ENCODE measurements at places on chromosomes 3 and 15.

- DNase-seq = no peak
Measured at GRCh38 chr3:157274644-157275137, 114.7 kb upstream of the CCNL1 start.

DNA sequence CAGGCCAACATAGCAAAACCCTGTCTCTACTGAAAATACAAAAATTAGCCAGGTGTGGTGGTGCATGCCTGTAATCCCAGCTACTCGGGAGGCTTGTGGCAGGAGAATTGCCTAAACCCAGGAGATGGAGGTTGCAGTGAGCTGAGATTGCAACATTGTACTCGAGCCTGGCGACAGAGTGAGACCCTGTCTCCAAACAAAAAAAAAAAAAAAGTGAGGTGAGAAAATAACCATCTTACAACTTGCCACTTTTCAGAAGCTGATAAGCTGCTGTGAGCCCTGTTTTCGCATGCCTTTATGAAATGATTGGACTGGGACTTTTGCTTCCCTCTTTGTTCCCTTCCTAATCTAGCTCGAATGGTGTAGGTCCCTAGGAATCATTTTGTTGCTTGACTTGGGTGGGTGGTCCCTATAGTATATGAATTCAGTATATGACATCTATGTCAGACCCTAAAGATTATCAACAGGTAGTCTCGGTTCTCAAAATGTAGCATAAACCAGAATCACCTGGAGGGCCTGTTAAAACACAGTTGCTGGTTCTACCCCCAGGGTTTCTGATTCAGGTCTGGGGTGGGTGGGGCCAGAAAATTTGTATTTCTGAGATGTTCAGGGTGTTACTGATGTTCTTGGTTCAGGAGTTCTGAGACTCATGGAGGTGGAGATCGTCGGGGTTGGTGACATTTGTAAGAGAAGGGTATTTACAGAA lies 107.9 kb downstream of the FNDC3B start:
- no peak for DNase-seq

DNA sequence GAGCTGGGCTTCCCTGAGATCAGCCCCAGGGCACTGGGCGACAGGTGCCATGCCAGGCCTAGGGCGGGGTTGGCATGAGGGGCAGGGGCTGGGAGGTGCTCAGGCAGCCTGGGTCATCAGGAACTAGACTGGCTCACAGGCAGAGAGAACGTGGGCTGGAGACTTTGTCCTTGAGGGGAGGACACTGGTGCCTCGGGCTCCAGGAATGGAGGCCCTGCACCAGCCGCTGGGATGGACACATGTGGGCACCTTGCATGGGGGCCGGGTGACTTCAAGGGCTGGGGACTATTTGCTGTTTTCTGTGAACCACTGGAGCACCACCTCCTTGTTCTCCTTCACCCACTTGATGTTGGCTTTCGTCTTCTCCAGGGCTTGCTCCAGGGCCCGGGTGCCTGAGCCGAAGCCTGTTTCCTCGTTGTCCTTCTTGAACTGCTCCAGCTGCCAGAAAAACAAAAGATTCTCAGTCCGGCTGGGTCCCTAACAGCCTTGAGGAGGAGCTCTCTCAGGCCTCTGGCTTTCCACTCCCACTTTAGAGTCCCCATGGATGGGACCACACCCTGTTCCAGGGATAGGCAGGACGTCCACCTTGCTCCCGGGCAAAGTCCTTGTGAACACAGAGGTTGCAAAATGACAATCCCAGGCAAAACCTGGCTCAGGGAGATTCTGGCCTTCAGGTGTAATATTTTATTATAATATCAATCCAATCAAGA lies 9.1 kb downstream of the MESP2 start:
- DNase-seq = no peak

DNA sequence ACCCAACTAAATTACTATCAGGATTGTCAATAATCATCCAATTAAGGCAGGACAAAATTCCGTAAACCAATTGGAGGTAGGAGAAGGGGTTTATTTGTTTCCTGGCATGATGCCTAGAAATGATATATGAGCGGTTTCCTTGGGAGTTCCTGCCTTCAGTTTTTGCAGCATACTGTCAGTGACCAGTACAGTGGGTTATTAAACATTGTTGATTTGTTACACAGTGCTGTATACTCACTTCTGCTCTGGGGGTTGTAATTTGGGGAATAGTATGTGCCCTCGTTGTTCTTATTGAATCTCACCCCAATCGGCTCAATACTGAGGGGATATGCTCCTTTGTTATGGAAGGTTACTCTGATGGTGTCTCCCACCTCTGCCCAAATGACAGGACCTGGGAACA lies 22.2 kb downstream of the CP start:
- no peak for DNase-seq

DNA sequence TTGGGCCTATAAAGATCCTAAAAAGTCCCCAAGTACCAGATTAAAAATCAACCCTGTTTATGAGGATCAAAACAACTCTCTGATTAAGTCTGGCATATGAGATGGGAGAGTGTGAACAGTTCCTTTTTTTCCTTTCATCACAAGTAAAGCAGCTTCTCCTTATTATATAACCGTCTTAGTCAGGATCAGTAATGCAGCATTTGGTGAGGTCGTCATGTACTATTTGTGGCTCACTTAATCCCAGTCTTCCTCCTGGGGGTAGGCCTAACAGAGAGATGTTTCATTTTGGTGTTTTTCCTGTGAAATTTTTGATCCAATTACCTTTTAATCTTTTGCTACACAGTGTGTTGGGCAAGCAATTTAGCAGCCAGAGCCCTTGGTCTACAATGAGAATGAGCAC lies 333.1 kb upstream of the KCNMB2 start:
- DNase-seq = no peak

GRCh38 chr3:169189486-169189885 lies 474.0 kb downstream of the MECOM start:
- DNase-seq = no peak

DNA sequence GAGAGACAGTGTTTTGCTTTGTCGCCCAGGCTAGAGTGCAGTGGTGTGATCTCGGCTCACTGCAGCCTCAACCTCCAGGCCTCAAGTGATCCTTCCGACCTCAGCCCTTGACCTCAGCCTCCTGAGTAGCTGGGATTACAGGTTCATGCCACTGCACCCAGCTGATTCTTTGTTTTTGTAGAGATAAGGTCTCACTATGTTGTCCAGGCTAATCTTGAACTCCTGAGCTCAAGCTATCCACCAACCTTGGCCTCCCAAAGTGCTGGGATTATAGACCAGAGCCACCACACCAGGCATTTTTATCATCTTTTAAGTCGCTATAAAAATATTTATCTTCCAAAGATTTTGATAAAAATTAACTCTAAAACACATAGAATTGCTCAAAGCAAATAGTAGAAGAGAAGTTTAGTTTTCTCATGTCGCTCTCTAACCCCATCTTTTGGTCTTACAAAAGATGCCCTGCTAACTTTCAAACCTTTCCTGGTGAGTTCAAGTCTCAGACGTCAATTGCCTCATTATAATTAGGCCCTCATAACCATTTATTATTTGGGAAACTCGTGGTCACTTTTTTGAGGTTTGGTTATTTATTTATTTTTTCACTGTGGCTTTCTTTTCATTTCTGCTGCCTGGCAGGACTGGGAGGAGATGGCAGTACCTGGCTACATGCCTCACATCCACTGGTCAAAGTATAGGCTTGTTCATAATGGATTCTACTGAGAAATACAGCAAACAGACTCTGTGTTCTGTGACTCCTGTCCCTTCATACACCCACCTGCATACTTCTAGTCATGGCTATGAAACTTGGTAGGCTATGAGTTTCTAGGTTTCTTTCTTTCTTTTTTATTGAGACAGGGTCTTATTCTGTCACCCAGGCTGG lies 48.3 kb upstream of the DPPA4 start:
- no peak for DNase-seq

DNA sequence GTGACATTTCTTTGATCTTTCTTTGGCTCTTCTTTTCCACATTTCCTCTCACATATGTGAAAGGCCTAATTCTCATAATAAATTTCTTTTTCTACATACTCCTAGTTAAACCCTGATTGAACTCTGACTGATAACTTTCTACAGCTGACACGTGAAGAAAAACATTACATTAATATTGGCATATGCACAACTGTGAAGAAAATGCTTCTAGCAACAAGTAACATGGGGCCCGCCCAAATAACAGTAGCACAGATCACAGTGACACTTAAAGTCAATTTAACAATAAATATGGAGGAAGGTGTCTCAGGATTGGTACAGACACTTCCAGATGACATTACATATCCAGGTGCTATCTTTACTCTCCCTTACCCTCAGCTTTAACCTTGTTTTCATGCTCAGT lies 317.6 kb upstream of the ZNF385D start:
- DNase-seq = no peak

DNA sequence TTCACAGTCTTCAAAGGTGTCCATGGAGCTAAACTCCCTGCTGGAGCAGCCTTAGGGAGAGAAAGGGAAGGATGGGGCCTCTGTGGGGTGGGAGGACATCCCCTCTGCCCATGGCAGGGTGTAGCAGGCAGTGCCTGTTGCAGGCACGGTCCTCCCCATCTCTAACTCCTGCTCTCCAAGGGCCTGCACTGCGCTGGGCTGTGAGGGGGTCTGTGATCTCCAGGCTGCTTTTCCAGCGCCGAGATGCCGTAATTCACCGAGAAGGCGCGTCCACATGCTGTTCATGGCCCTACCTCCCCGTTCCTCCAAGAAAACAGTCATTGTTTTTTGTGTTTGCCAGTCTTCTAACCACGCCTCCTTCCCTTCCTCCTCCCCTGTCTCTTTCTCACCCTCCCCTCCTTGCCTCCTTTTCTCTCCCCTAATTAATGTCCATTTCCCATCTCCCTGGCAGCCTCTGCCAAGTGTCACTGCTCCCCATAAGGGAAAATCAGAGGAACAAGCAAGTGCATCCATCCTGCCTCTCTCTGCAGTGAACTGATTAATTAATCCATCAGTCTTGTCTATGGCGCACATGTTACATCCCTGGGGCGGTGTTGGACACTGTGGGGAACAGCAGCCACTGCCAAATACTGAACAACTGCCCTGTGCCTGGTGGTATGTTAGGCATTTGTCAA lies 17.7 kb upstream of the LAMP3 start:
- DNase-seq = no peak

- DNase-seq = no peak
Measured at GRCh38 chr3:189338366-189338765, 166.6 kb downstream of the TPRG1 start.

GRCh38 chr3:112604536-112604935 lies 36.4 kb downstream of the CCDC80 start:
- DNase-seq = no peak

GRCh38 chr3:122021811-122022401 lies at the start of gene ILDR1:
Gene ILDR1 (minus strand): TSS chr3:122022247. CDS start chr3:122022077, 170 bp downstream.
- DNase-seq = no peak

GRCh38 chr15:93036951-93037819 lies 51.8 kb downstream of the RGMA start:
- no peak for DNase-seq

DNA sequence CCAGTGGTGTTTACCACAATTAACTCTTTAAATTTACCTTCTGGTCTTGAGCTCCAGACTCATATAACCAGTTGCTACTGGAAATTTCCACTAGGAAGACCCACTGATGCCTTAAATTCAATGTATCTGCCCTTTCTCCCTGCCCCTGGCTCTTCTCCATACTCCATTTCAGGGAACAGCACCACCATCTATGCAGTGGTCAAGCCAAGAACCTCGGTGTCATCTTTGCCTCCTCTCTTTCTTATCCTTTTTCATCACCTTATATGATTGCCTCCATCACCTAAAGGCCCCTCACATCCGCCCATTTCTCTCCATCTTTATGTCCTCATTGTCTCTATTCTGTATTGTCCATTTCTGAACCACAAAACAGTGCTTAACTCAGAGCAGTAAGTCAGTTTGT lies 20.7 kb upstream of the MFSD1 start:
- no peak for DNase-seq

- DNase-seq = no peak
Measured at GRCh38 chr3:159616234-159616825, 372.3 kb upstream of the IL12A start.

DNA sequence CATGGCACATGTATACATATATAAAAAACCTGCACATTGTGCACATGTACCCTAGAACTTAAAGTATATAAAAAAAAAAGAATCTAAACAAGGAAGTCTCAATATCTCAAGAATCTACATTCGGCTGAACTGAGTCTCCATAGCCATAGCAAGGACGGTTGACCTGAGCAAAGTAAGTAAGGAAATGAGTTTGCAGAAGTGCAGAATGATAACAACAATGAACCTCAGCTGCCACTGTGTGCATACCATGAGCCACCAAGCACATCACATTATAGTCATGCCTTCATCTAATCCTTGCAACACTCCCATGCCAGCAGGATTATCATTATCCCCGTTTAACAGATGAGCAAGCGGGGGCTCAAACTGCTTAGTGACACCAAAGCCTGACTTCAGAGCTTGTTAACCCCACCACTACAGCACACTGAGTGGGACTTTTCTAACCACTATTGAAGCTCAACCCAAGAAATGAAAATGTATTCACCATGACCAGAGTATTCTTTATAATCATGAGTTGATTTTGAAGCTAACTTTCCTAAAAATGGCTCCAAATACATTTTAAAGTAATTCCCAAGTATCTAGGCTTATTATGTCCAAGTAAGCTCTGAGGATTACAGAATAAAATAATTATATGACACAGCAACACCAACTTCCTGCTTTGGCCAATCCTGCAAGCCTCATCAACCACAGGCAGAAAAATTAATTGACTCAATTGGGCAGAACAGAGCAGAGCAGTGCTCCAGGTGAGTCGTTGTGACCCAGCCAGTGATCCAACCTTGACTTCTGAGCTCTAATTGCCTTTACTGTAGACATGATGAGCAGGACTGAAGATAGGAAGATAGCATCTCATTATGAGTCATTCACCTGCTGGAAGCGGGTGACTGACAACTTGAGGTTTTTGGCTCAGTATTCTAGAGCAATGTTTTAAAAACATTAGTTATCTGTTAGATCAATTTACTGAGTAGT lies 47.3 kb upstream of the IL12A start:
- no peak for DNase-seq

DNA sequence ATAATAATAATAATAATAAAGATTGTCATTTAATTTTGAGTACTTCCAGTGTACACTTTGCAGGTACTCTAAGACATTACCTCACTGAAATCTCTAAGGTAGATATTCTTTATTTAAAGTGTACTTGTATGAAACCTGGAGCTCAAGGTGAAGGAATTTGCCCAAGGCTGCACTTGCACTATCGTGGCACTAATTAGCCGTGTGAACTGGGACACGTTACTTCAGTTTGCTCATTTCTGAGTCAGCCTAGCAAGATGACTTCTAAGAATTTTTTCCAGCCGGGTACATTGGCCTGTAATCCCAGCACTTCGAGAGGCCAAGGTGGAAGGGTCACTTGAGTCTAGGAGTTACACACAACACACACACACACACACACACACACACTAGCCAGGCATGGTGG lies 33.5 kb downstream of the MLH1 start:
- DNase-seq = no peak

DNA sequence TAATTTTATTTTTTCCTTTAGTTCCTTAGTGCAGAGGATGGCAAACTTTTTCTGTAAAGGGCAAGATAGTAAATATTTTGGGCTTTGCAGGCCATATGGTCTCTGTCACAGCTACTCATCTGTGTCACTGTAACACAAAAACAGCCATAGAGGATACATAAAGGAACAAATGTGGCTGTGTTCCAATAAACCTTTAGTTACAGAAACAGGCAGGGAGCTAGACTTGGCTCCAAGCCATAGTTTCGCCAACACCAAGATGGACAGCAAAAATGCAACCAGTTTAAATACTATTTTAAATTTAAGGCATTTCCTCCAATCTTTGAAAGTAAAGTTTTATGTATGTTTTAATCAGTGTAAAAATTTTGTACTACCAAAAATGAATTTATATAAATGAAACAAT lies 753.4 kb downstream of the FHIT start:
- no peak for DNase-seq

GRCh38 chr3:122952520-122952919 lies 75.0 kb downstream of the SEMA5B start:
- DNase-seq = no peak

- no peak for DNase-seq
Measured at GRCh38 chr3:17356585-17356984, 385.8 kb downstream of the TBC1D5 start.

All from left renal pelvis (tissue), 4 donors.